ENCODE measurements at places on chromosomes 3 and 15. TPM values are rescaled to one million over a fixed set of nuclear protein-coding genes. Genes with fewer than 3 reads are reported as not detected.
A peak's percentile ranks its signal among the peaks of the same experiment; 100 is the strongest.

DOCK3 gene
- total RNA-seq = 0.02 TPM

DNA sequence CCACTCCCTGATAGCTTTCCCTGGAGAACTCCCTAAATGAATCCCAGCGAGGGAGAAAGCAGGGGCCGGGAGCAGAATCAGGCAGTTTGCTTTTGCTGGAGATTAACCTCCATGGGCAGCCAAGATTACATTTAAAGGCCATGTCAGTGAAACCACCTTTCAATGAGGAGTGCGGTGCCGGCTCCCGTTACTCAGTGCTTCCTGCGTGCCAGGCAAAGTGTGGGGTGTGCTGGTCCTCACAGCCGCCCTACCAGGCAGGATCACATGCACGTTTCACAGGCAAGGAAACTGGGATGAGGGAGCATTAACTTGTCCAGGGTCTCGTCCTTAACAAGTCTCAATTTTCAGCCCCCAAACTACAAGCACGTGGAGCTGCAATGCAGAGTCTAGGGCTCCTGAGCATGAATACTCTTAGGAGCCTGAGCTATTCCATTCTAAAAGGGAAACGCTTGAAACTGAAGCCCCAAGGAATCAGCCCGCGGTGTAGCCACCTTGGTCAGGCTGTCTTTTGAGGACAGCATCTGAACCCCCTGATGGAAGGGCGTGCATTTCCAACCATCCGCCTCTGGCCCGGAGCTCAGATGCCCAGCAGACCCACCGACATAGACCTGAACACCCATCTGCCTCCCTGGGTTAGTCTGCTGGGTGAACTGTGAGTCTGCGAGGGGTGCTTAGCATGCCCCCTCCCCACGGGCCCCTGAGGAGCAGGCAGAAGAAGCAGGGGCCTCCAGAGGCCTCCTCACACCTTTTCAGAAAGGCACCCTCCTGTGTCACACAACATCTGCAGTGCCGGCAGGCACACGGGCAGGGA, 5.6 kb downstream of the IGDCC3 start:
- no peak for DNase-seq
- H3K4me1 ChIP-seq = no peaks in the 10 kb centered on the region
- H3K4me3 ChIP-seq = no peak overlapping the region
- H3K36me3 ChIP-seq = no peaks in the 10 kb centered on the region
- no peak overlapping the region for H3K27ac ChIP-seq

GRCh38 chr3:52004906-52005395, 9.3 kb upstream of the RPL29 start:
- H3K36me3 ChIP-seq = no peaks in the 10 kb centered on the region
- H3K27ac ChIP-seq = no peak overlapping the region

DNA sequence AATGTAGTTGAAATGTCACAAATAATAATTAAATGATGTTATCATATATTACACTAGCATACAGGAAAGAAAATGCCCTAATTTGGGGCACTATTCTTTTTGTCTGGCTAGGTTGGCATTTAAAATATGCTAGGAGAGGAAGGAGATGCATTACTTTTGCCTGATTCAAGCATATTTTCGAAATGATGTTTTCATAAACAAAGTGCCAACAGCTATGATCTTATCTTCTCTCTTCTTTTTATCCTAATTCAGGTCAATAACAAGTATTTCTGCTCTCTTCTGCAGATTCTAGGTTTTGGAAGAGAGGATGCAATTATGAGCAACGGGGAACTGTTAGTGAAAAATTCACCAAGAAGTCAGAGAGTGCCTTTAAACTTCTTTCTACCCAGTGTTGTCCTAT, 55.8 kb upstream of the NR2F2 start:
- no peak overlapping the region for H3K4me3 ChIP-seq
- no peaks in the 10 kb centered on the region for H3K27me3 ChIP-seq
- H3K4me1 ChIP-seq = peaks cover 30% of the 10 kb centered on the region

GRCh38 chr3:2544718-2545117, 446.1 kb downstream of the CNTN4 start:
- no peaks in the 10 kb centered on the region for H3K27me3 ChIP-seq
- no peaks in the 10 kb centered on the region for H3K4me1 ChIP-seq
- DNase-seq = no peak
- no peaks in the 10 kb centered on the region for H3K36me3 ChIP-seq

DNA sequence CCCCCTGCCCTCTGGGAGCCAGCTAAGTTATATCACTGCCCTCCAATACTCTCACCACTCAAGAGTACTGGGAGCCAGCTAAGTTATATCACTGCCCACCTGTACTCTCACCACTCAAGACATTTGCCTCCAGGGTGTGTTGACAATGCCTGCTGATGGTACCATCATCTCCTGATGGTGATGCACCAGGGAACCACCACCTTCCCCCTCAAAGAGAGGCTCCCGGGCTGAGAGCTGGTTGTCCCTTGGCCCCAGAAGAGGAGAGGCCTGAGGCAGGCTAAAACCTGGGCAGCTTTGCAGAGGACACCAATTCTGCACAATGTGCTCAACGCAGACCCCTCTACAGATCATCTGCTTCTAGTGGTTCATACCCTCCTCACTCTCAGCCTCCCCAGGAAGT, 7.5 kb upstream of the HAPLN3 start:
- H3K27ac ChIP-seq = no peak overlapping the region
- peaks cover 25% of the 10 kb centered on the region for H3K4me1 ChIP-seq
- no peak for DNase-seq
- no peaks in the 10 kb centered on the region for H3K27me3 ChIP-seq
- no peak overlapping the region for H3K4me3 ChIP-seq

- H3K27ac ChIP-seq = no peak overlapping the region
- no peak overlapping the region for H3K4me3 ChIP-seq
- DNase-seq = peak; percentile 62
- H3K27me3 ChIP-seq = no peaks in the 10 kb centered on the region
- peaks cover 18% of the 10 kb centered on the region for H3K4me1 ChIP-seq
- H3K36me3 ChIP-seq = no peaks in the 10 kb centered on the region
Observed at GRCh38 chr15:91471468-91471867, 371.4 kb downstream of the SV2B start.
